ENCODE measurements at places on chromosomes 11 and 22. TPM values are rescaled to one million over a fixed set of nuclear protein-coding genes. Genes with fewer than 3 reads are reported as not detected.

DNA sequence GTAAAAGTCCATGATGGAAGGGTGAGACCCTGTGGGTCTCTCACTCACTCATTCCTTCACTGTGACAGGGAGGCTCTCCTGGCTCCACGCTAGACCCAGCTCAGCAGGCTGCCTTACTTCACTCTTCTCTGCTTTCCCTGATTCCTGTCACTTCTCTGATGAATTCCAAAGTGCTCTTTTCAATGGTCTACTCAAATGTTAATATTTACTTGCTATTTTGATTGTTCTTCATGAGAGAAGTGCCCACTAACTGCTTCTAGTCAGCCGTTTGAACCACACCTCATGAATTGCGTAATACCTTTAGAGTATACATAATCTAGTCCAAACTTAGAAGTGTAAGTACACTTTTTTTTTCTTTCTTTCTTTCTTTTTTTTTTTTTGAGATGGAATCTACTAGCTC, 1350.2 kb upstream of the RAG2 start:
- ATAC-seq: no peak

DNA sequence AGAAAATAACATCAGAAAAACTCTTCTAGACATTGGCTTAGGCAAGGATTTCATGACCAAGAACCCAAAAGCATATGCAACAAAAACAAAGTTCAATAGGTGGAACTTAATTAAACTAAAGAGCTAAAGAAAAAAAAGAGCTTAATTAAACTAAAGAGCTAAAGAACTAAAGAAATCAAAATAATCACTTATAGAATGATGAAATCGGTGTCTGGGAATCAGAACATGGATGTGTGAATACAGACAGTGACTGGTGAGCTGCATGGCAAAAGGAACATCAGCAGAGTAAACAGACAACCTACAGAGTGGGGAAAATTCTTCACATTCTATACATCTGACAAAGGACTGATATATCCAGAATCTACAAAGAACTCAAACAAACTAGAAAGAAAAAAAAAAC, 41.4 kb downstream of the ZNF280B start:
- ATAC-seq: no peak

DNA sequence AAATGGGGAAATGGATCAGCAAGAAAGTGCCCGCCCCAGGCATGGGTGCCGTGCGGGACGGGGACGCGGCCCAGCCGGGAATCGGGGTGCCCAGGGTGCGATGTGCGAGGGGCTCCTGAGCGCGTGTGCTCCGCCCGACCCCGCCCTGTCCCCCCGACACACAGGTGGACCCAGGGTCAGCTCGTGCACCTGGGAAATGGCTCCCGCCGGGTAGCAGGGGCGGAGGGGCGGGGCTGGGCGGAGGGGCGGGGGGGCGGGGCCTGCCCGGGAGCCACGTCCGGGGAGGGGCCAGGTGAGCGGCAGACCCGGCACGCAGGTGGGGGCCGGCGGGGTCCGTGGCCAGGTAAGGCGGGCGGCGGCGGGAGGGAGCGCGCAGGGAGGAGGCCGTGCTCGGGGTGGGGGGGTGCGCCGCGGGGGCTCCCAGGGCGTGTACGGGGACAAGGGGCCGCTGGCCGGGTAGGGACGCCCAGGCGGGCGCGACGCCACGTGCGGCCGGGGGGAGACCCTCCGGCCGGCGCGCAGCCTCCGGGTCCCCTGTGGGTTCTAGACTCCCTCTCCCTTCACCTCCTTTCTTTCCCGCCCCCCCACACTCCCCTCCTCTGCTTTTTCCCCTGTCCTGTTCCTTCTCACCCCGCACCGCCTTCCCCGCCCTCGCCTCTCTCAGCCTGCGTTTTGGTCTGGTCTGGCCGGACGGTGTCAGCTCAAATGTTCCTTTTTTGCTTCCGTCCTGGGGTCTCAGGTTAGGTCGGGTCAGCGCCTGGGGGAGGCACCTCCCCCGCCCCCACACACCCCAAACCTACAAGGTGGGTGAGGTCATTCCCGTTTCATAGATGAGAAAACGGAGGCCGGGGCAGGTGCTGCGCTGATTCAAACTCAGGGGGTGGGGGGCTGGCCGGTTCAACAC, at the start of gene ARHGAP8:
Gene ARHGAP8 (plus strand): TSS at position 291 of the 904 bp plus-strand sequence. CDS start 33,953 bp downstream, outside the sequence.
- ATAC-seq: peak; percentile 67

DNA sequence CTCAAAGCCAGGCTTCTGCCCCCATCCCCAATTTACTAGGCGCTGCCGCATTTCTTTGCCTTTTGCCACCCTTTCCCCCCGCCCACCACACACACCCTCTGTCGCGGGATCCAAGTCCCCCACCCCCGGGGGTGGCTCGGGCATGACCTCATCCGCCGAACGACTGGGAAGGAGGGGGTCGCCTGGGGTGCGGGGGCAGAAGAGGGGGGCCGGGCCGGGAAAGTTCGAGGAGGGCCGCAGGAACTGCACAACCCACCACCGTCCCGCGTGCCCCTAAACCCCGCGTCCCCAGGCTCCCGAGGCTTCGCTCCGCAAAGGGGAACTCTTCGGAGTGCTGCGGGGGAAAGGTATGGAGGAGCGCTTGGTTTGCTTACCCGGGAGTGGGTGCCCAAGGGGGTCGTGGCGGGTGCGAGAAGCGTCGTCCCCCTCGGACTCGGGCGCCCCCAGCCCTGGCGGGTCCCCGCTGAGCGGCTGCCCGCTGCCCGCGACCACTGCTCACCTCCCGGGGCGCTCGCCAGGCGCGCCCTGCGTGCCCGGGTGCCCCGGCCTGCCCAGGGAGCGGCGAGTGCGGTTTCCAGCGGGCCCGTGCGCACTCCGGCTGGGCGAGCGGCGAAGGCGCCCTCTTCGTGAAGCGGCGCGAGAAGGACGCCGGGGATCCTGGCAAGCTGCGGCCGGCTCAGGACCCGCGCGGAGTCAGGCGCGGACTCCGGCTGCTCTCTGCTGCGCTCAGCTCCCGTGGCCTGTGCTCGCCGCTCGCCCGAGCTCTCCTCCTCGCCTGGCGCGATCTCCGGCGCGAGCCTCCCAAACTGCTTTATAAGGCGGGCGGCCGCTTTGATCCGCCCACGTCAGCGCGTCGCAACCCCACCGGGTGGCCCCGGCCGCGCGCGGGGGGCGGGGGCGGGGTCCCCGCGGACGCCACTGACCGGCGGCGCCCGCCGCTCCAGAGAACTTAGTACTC, 4.0 kb upstream of the WNT11 start:
- ATAC-seq: no peak

DNA sequence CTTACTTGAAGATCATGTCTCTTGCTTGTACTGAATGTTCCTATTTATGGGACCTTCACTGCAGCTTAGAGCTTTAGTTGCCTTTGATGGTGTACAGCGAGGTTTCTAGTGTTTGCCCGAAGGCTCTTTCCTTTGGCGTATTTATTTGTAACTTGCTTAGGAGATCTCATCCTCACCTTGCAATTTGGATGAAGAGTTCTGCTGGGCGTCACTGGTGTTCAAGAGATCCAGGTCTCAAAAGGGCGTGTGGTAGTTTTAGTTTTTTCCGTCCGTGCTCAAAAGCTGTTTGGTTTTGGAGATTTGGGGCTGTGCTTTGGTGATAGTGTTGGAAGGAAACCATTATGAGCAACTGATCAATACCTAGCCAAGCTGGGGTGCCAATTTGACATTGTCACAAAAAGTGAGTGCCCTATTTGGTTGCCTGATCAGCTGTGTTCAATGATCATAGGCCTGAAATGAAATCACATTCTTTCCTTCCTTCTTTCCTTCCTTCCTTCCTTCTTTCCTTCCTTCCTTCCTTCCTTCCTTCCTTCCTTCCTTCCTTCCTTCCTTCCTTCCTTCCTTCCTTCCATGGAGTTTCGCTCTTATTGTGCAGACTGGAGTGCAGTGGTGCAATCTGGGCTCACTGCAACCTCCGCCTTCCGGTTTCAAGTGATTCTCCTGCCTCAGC, 69.7 kb upstream of the GRAMD1B start:
- ATAC-seq: no peak

DNA sequence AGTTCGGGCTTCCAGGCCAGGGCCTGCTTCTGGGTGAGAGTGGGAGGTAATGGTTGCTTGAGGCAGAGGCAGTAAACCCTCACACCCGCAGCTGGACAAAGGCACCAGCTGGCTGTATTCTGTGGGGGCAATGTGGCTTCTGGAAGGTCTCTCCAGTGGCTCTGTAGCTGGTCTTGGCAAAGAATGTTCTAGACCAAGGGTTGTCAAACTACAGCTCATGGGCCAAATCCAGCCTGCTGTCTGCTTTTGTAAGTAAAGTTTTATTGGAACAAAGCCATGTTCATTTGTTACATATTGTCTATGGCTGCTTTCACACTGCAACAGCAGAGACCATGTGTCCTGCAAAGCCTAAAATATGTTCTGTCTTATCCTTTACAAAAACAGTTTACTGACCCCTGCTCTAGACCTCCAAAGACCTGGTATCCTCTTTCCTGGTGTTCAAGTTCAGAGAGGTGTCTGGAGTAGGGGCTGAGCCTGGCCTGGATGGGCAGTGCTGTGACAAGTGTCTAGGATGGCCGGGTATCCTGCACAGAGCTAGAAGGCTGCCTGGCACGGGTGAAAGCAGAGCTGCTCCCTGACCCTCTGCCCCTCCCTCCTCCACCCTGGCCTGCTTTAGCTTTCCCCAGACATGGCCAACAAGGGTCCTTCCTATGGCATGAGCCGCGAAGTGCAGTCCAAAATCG, 3.4 kb downstream of the TAGLN start:
- no peak for ATAC-seq

DNA sequence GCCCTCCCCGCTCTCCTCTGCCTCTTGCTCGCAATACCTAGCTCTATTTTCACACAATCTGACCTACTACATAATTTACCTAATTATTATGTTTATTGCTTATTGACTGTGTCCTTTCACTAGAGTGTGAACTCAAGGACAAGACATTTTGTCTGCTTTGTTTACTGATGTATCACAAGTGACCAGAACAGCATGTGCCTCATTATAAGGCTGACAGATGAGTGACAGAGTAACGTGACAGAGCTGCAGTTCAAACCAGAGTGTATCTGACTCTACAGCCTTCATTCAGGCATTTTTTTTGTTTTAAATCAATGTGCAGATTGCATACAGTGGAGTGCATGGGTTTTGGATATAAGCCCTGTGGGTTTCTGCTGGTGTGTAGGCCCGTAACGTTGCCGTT, 82.0 kb upstream of the RAB1B start:
- ATAC-seq: no peak

DNA sequence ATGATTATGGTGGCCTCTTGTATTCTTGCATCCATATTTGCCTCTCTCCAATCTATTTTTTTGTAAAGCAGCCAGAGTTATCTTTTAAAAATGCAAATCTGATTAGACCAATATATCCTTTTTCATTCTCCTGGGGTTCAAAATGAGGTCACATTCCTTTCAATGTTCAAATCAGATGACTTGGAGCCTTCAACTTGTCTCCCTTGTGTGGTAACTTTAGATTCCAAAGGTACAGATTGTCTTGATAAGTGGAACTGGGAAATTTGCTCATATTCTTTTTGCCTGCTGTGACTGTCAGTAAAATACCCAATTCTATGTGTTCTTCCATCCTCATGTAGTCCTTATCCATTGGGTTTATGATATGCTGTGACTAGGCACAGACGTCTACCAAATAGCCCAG, 15.1 kb upstream of the CAPRIN1 start:
- ATAC-seq: no peak

DNA sequence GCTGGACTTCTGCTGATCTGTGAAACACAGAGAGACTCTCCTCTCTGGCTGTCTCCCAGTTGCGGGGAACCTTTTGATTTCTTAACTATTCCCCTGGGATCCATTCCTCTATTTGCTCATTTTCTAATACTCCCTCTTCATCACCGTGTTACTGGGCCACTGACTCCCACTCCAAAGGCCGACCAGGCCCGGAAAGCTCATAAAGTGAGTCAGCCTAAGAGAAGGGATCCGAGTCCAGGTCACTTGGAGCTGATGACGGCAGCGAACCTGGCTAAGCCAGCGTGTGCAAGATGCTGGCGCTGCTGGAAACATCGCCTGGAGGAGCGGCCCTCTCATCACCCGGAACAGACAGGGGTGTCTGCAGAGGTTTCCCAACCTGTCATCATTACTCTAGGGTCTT, 112.8 kb downstream of the FBXO7 start:
- ATAC-seq: no peak

GRCh38 chr11:72673284-72673942, 809 bp downstream of the PDE2A start:
- no peak for ATAC-seq

- no peak for ATAC-seq
These were observed 97.1 kb downstream of the MPPED2 start for GRCh38 chr11:30489076-30489475.

DNA sequence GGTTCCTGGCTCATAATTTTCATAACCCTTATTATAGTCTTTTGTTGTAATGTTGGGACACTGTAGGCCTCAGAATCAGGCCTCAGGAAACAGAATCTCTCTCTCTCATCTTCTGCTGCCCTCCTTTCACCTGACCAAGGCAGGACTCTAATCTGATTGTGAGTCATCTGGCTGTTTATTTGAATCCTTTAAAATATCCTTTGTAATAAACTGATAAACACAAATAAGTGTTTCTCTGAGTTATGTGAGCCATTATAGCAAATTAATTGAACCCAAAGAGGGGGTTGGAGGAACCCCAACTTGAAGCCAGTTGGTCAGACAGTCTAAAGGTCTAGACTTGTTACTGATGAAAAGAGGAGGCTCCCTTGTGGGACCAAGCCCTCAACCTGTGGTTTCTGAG, 30.6 kb downstream of the ACER3 start:
- no peak for ATAC-seq

- ATAC-seq: no peak
These were observed 38.1 kb downstream of the SDHAF2 start for GRCh38 chr11:61468002-61468401.

- ATAC-seq: no peak
These were observed 31.1 kb upstream of the PRSS23 start for GRCh38 chr11:86769219-86769618.

- ATAC-seq: no peak
These were observed 40.0 kb downstream of the AHNAK start for GRCh38 chr11:62506413-62507124.

DNA sequence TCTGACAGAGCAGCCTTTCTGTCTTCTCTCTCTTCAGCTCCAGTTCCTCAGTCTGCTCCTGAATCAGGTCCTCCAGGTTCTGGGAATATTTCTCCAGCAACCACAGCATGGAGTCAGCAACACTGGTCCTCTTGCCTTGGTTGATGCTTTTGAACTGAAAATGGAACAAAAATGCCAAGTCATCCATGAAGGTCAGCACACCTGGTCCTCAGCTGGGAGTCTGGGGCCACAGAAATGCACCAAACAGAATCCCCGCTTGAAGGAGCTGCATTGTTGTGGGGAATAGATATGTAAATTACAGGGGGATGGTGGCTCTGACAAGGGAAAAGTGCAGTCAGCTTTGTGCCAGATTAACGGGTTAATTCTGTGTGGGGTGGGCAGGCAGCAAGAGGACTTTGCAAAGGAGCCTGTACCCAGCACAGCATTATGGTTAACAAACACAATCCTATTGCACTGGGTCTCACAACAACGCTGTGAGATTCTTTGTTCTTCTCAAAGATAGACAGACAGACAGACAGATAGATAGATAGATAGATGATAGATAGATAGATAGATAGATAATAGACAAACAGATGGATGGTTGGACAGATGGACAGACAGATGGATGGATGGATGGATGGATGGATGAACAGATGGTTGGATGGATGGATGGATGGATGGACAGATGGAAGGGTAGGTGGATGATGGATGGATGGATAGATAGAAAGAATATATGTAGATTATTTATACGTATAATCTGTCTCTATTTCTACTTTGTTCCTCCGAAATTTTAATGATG, 33.8 kb upstream of the LRRC32 start:
- no peak for ATAC-seq

Gene VSIG10L2
- total RNA-seq: not detected

Gene MTA2
- 142 TPM for total RNA-seq

Gene TSGA10IP
- total RNA-seq: not detected

Gene KRTAP5-1
- not detected for total RNA-seq

Gene AIFM3
- not detected for total RNA-seq

Gene FGF3
- not detected for total RNA-seq

Gene OR6T1
- not detected for total RNA-seq

Gene SHANK2
- not detected for total RNA-seq

Gene MOGAT2
- not detected for total RNA-seq

Gene ISX
- total RNA-seq: not detected

Gene CASP1
- total RNA-seq: 39.5 TPM
